Activated CD4-positive, alpha-beta T cell treated with anti-CD3 and anti-CD28 coated beads, Interleukin-2, amount 50 U/mL, for 24 hours (primary cell): ENCODE measurements at places on chromosomes 4 and X.

- DNase-seq, result no peak
Measured at GRCh38 chr4:1041936-1042330, 30.5 kb downstream of the FGFRL1 start.

- no peak for DNase-seq
Measured at GRCh38 chrX:19616959-19617358, 101.7 kb upstream of the MAP3K15 start.

GRCh38 chr4:98780926-98781325 lies 122.5 kb upstream of the TSPAN5 start:
- DNase-seq, result no peak

DNA sequence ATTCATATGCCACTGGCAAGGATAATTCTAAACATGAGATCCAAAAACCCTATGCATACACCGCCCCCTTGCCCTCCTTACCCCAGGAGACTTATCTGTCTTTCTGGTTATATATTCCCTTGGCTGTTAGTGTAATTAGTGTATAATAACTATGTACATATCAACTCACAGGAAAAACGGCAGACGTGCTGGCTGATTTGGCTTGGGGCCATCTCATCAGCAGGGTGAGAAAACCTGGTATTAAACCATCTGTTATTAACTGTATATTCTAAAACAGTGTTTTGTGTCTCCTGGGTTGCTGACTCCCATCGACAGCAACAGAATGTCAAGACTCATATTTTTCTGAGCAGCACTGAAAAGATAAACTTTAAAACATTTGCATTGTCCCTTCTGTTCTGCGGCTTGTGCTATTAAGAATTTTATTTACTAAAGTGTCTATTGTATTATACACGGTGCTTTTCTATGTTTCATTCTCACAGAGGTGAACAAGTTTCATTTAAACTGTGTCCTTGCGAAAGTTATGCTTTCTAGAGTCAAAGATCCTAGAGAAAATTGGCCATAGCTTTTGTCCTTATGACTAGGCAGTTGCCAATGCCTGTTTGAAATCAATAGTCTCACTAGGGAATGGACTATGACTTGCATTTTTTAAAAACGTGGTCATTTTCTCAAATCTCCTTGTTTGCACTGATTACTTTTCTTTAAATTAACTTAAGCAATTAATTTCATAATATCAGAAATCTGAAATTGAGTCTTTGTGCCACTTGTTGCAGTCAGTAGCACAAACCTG lies 211.5 kb upstream of the MID1 start:
- DNase-seq, result no peak

DNA sequence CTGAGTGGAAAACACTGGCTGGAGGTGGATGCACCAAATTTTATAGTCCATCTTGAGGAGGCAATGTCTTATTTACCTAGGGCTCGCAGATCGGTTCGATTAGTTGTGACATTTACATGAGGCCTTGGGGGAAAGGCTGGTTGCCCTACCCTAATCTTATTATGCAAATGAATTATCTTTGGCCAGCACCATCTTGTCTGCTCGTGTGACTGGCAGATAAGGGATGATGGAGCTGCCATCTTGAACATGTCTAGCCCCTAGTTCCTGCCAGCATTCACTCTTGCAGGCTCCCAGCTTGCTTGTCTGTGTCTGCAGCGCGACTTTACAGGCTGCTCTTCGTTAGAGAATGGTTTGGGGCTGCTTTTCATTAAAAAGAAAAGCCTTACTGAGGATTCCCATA lies 61.9 kb downstream of the SEC24B start:
- no peak for DNase-seq

DNA sequence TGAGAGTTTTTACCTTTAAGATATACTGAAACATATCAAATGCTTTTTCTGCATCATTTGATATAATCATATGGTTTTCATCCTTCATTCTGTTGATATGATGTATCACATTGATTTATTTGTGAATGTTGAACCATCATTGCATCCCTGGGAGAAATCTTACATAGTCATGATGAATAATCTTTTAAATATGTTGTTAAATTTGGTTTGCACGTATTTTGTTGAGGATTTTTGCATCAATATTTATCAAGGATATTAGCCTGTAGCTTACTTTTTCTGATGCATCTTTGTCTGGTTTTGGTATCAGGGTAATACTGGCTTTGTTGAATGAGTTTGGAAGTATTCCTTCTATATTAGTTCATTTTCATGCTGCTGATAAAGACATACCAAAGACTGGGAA lies 541.4 kb downstream of the TLL1 start:
- DNase-seq, result no peak

DNA sequence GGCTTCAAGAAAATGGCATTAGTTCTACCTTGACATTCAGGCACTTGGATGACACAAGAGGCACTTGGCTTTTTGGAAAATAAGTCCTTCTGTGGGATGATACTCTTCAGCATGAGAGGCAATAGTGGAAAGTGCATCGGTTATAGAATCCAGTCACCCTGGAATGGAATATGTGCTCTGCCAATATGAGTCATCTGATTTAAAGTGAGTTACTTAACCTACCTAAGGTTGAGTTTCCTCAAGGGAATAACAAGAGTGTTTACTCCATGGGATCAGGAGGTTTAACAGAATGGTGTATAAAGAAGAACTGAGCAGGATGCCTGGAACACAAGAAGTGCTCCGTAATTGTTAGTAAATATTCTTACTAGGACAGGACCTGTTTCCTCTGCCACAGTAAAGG lies 10.7 kb downstream of the SLC39A8 start:
- no peak for DNase-seq

GRCh38 chrX:109760922-109761250 lies 27.8 kb upstream of the ACSL4 start:
- DNase-seq, result no peak

GRCh38 chr4:17962171-17962570 lies 59.4 kb downstream of the LCORL start:
- no peak for DNase-seq

DNA sequence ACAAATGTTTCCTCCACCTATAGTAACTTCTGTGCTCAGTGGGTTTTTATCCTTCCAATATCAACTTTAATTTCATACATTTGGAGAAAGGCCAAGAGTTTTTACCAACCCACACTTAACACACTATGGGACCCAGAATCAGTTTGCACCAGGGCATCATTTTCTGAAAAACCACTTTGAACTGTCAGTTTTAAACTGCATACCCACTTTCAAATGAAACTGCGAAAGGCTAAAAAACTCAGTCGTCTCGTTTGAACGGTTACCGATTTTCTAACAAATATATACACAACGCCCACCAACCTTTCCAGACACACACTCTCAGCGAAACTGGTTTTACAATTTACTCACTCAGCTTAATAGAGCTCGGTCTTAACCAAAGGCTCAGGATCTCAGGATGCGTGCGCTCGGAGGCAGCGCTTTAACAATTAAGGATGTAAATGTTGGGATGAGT lies 376 bp downstream of the ABCG2 start:
- peak; percentile 9 for DNase-seq

- no peak for DNase-seq
Measured at GRCh38 chrX:22043872-22044271, 11.7 kb downstream of the PHEX start.

DNA sequence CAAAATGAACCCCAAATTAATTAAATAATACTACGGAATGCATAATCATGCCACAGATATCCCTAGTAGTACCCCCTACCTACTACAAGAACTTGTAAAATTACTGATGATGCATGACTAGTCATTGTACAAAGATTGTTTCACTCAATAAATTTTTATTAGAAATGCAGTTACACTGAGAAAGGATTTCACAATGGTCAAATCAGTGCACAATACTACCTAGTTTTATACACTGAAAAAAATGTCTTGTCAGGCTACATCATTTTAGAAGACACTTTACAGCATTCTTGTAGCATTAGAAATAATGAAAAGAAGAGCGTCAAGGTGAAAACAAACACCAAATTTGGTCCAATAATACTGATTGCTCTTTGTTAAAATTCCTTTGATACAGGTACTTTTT lies 178.8 kb downstream of the GPM6A start:
- DNase-seq, result no peak

DNA sequence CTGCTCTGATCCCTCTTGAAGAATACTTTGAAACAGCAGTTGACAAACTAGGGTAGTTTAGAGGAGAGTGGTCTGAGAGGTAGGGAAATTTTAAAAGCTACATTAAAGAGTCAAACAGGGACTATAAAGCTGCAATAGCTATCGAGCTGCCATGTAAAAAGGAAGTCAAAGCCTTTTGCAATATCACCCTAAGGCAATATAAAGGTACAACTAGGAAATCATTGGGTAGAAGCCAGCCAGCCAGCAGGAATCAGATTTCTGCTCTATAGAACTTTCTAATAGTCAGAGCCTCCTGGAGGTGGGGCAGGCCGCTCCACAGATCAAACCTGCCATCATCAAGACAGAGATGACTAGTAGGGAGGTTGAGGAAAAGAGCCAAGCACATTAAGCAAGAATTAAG lies 15.2 kb upstream of the PHOX2B start:
- DNase-seq, result no peak

DNA sequence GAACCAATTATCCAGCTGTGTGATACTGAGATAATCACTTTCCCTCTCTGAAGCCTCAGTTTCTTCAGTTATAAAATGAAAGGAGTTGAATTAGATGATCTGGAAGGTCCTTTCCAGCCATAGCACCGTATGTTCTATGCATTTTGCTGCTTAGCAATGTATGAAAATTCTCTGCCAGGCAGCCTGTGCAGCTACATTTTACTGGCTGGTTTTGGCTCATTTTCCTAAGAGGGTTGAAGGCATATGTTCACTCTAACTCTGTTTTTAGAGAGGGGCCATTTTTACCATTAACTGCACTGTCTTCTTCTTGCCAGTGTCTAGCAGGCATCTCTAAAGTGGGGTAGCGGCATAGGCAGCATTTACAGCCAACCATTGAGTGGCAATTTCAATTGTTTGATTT lies 26.1 kb downstream of the TRPC5 start:
- DNase-seq, result no peak

GRCh38 chr4:32752962-32753361 lies 2032.8 kb downstream of the PCDH7 start:
- DNase-seq, result no peak

- no peak for DNase-seq
Measured at GRCh38 chrX:45622042-45622423, 421.4 kb upstream of the DIPK2B start.

DNA sequence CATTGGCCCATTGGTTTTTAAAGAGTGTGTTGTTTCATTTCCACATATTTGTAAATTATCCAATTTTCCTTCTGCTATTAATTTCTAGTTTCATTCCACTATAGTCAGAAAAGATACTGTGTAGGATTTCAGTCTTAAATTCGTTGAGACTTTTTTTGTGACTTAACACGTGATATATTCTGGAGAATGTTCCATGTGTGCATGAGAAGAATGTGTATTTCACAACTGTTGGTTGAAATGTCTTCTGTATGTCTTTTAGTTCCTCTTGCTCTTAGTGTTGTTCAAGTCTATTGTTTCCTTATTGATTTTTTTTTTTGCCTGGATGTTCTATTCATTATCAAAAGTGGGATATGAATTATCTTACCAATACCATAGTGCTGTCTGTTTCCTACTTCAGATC lies 606.9 kb downstream of the RPA4 start:
- no peak for DNase-seq

GRCh38 chr4:42397635-42398170 lies 415 bp downstream of the SHISA3 start:
- no peak for DNase-seq

GRCh38 chr4:110061076-110061475 lies 137.3 kb downstream of the ELOVL6 start:
- no peak for DNase-seq
